ENCODE measurements at places on chromosomes 5 and 9.

DNA sequence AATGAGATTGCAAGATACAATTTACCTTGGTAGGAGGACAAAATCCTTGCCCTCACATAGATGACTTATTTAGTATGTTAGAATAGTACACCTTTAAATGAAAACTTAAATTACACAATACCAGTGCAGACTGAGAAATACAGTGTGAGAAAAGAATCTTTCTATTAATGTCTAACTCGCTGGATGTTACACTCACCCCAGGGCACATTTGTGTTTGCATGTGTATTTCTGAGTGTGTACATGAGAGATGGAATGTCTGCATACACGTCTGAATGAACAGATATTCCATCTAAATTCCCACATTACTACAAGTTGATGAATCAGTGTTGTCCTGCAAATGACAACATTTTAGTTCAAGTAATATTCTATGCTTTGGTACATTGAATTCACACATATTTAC lies 99.8 kb downstream of the KLHL3 start:
- no peak for DNase-seq

- DNase-seq: no peak
Measured at GRCh38 chr9:29160763-29161353, 1587.6 kb upstream of the C9orf72 start.

DNA sequence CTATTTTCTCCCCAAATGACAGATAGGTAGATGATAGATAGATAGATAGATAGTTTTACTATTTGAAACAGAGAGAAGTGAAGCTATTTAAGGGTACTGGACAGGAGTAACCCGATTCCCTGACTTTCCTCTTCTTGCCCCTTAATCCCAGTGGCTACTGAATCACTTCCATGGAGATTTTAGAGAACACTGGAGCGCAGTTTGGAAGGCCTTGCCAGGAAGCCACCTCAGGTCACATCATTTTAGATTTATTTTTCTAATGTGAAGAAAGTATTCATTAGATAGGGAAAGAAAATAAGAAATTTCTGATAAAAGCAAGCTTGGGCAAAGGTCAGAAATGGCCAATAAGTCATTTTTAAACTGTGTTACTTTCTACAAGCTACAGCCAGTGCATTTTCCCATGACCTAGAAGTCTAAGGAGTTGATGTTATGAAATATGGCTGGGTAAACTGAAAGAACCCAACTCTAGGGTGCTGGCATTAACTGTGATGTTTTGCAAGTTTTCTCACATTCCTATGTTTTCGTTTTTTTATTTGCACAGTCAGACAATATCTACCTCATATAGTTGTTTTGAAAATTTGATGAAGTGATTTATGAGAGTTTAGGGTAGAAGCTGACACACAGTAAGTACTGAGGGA lies 544.7 kb upstream of the PTGER4 start:
- DNase-seq: no peak

GRCh38 chr5:161314033-161314432 lies 232.5 kb downstream of the GABRB2 start:
- no peak for DNase-seq

DNA sequence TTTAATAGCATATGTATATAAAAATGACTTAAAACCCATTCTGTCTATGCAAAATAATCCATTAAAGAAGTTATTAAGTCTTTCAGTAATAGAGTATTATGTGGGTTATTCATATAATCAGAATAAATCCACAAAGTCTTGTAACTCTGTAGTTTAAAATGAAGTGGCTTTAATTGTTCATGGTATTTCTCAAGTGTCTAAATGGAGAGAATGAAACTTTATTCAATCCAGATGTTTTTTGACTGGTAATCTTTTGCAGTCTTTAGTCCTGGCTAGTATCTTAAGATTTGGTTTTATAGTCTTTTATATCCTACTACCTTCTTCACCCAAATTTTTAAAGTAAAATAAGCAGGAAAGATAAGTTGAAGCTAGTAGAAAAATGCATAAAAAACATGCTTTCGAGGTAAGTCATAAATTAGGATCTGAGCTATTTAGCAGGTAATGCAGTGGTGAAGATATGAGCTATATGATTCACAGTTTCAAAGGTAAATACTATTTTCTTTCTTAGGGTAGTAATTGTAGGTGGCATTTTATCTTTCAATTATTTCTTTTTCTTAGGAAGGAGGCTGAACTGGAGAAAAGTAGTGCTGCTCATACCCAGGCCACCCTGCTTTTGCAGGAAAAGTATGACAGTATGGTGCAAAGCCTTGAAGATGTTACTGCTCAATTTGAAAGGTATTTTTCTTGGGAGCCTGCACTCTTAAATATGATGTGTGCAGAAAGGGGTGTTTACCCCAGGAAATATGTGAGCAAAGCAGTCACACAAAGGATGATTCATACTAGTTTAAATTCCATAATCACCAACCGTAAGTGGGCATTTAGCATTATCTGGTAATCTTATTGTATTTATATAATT lies 17.9 kb downstream of the HMMR start:
- no peak for DNase-seq

DNA sequence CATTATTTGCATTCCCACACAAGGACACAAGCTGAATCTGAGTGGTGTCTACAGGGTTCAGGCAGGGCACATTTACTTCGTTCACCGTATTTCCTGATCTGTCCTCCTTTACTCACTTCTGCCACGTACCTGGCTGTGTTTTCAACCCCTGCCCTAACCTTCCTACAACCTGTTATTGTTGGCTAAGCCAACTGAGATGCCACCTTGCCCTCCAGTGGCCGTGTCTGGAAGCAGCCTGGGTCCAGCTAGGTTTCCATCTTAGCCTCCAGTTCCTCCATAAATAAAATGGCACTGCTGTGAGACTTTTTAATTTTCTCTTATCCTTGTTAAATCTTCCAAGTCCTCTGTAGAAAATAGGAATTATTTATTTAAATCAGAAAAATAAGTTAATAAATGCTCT lies 64.8 kb downstream of the ATP10B start:
- DNase-seq: no peak

DNA sequence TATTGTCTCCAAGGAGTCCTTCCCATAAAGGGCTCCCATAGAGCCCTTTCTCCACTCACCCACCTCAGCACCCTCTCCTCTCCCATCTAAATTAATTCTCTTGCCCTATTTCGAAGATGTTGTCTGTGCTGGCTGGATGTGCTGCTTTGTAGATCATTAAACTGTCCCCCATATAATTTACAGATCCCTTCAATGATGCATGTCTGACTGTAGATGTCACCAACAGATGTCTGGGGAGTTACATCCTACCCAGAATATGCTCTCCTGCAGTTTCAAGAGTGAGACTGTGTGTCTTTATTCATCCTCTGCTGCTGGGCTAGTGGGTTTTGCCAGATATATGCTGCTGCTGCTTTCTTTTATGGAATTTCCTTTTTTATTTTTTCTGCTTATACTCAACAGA lies 351.2 kb downstream of the MLLT3 start:
- DNase-seq: peak; percentile 46

GRCh38 chr5:15487228-15487627 lies 12.8 kb upstream of the FBXL7 start:
- no peak for DNase-seq

DNA sequence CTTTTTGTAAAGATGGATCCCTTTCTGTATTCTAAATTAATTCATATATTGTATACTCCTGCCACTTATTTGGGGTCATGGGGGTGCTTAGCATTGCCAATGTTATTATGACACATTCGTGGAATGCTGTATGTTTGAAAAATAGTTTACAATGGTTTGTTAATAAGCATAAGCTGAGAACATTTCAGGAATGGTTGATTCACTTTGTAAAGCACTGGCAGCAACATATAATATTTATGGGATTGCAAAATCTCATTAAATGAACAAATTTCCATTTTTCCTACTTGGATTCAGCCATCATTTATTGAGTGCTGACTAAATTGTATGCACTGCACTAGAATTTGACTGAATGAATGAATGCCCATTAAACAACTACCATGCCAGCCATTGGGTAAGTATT lies 215.2 kb upstream of the KLF4 start:
- DNase-seq: no peak

DNA sequence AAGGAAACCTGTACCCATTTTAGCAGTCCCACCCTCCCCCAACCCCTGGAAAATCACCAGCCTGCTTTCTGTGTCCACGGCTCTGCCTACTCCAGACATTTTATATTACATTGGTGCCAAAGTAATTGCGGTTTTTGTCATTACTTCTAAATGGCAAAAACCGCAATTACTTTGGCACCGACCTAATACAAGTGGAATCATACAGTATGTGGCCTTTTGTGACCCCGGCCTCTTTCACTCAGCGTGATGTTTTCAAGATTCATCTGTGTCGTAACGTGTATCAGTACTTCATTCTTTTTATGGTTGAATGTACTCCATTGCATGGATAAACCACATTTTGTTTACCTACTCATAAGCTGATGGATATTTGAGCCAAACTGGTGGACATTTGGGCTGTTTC lies 9.7 kb upstream of the ORM1 start:
- no peak for DNase-seq

DNA sequence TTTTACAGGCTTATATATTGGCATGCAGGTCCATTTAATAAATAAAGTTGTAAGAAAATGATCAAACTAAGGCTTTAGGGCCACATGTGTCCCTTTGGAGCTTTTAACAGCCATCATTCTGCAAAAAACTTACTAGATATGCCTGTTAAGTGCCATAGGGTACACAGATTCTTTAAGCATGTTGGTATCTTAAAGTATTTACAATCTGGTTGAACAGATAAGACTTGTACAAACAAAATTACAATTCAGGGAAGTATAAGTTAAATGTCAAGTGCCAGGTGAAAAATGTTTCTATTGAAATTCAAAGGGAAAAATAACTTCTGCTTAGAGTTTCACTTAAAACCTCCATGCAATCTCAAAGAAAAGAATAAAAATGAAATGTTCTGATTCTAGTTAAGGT lies 558.4 kb upstream of the ST8SIA4 start:
- no peak for DNase-seq

DNA sequence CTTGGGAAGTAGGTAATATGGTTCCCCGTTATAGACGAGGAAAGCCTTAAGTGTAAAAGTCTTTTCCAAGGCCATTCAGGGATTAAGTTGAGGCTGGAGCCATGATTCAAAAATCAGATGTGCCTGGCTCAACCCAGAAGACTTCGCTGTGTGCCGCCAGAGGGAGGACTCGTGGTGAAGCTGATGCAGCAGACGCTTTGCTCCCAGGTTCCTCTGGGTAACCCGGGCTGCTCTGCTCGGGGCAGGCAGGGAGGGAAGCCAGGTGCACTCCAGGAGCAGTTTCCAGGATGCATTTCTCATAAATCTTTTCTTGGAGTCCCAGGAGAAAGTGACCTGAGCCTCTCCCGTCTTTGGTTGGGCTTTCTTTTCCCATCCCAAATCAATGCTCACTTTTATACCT lies 62.9 kb upstream of the ICE1 start:
- no peak for DNase-seq

DNA sequence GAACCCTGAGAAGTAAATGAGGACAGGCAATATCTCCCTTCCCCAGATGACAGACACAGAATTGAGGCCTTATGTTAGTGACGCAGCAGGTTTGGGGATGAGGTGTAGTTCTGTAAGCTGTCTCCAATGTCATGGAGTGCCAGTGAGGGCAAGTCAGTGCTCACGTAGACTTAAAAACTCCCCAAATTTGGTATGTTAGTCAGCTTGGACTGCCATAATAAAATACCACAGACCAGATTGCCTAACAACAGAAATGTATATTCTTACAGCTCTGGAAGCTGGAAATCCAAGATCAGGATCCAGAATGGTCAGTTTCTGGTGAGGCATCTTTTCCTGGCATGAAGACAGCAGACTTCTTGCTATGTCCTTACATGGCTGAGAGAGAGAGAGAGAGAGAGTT lies 14.9 kb downstream of the FOXI1 start:
- DNase-seq: no peak

DNA sequence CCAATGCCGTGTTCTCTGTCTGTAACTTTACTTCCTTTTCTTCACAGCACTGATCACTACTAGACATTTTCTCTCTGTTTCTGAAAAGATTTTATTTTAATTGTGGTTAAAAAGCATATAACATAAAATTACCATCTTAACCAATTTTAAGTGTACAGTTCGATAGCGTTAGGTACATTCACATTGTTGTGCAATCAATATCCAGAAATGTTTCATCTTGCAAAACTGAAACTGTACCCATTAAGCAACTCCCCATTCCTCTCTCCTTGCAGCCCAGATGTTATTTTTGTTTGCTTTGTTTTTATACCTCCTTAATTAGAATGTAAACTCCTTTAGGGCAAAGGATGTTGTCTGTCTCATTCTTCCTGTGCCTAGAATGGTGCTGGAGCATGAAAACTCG lies 47.5 kb downstream of the COL27A1 start:
- no peak for DNase-seq

DNA sequence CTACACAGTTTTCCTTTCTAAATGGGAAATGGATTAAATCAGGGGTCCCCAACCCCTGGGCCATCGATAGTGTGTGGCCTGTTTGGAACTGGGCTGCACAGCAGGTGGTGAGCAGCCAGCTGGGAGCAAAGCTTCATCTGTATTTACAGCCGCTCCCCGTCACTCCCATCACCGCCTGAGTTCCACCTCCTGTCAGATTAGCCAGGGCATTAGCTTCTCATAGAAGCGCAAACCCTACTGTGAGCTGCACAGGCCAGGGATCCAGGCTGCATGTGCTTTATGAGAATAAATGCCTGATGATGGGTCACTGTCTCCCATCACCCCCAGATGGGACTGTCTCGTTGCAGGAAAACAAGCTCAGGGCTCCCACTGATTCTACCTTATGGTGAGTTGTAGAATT lies 41.2 kb upstream of the FLT4 start:
- no peak for DNase-seq

DNA sequence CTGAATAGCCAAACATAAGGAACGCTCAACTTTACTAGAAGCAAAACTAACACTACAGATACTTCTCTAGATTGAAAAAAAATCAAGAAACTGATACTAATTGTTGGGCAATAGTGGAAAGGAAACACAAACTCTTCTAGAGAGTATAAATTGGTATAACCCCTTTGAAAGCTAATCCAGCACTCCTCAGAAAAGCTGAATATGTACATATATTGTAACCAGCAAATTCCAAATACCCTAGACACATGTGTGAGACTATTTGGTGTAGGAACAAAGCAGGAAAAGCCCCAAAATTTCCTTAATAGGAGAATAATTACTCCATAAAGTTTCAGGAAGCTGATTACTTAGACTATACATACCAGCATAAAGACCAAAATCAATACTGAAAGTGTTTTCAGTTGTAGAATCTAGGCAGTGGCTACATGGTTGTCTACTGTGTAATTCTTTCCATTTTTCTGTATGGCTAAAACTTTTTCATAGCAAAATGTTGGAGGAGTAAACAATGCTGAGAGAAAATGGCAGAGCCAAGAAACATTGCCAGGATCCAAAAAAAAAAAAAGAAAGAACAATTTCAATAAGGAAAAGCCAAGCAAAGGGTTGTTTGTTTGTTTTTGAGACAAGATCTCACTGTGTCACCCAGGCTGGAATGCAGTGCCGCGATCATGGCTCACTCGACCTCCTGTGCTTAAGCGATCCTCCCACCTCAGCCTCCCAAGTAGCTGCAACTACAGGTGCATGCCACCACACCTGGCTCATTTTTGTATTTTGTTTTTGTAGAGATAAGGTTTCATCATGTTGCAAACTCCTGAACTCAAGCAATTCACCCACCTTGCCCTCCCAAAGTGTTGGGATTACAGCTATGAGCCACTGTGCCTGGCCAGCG lies 15.0 kb downstream of the SKP1 start:
- DNase-seq: no peak

All from renal cortex interstitium (tissue), 15 donors.